AG08396 (cell line): ENCODE measurements at places on chromosomes 1 and 21.

GRCh38 chr21:29939104-29939923 lies 482 bp downstream of the GRIK1 start:
- DNase-seq, result peak; percentile 7

DNA sequence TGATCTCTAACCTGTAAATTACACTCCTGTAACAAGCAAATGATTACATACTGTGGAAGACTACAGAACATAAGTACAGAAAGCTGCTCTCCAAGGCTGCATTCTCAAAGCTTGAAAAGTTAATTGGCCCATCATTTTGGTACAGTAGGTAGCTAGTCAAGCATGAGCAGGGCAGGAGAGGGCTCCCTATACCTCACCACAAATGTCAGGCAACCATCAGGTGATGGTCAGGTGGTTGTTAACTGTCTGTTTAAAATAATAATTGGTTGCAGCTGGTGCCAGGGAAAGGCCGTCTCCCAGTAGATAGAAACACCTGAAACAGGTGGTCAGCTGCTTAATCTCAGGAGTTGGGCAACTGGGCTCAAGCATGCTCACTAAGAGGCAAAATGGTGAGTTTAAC lies 13.1 kb upstream of the SLC1A7 start:
- no peak for DNase-seq

DNA sequence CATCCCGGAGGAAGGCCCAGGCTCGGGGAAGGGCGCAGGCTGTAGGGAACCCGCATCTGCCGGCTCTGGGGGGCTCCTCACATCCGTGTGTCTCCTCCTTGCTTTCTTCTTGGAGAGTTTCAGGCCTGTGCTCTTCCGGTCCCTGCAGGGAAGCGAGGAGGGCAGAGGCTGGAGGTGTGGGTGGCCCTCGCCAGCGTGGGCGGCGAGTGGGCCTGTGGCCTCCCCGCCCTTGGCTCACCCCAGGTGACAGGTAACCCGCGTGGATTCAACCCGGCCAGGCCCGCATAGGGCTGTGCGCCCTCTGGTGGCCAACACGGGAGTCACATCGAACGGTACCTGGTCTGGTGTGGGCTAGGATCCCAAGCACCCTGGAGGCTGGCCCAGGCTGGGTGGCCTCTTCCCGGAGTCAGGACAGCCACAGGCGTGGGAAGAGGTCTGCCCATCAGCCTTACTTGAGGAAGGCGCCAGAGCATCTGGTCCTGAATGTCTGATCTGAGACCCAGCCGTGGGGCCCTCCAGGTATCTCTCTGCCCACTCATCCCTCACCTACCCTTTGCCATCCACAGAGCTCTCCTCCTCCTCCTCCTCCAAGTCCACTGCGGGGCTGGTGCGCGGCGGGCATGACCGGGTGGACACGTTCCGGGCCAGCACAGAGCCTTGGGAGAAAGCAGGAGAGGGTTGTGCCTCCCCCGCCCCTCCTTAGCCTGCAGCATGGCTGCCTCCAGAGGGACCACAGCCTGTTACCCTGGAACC lies 9.6 kb upstream of the TNFRSF25 start:
- DNase-seq, result peak; percentile 85

- peak; percentile 92 for DNase-seq
Measured at GRCh38 chr1:1122078-1122811, 6.4 kb upstream of the C1orf159 start.

- DNase-seq, result no peak
Measured at GRCh38 chr1:65490231-65491009, 70.0 kb downstream of the LEPR start.

DNA sequence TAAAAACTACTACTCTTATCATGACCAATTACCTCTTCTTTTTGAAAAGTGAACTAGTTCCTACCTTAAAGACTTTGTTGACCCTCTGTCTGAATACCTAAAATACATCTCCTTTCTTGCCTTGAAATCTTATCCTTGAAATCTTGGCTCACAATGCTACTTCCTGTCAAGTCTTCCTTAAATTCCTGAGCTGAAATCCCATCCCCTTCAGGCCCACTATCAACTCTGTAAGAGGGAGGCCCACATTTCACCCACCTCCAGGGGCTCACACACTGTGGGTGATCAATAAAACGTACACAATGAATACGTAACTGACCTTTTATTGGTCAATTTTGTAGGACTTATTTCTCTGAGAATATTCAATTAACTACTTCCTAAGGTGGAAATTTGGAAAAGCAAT lies 88.0 kb downstream of the APP start:
- DNase-seq, result no peak

- DNase-seq, result peak; percentile 61
Measured at GRCh38 chr1:25711555-25712298, 88.3 kb upstream of the SELENON start.

DNA sequence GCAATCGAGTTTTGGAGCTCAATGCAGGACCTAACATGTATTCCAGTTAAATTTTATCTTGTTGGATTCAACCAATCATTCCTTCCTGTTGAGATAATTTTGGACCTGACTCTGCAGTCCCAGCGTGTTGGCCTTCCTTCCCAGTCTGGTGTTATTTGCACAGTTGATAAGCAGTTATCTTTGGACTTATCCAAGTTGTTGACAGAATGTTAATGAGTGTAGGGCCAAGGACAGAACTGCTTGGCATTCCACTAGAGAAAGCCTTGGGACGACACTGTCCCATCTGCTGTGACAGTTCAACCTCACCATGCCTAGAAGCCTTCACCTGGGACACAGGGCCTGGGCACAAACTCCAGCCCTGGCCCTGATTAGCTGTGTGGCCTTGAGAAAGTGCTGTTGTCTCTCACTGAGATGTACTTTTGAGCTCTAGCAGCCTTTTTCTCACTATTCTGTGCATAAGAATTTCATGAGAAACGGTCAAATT lies 104.1 kb upstream of the SLC25A33 start:
- DNase-seq, result no peak

GRCh38 chr1:171834821-171835220 lies 6.5 kb upstream of the DNM3 start:
- DNase-seq, result no peak

GRCh38 chr1:51324251-51325010 lies 5.9 kb downstream of the TTC39A start:
- DNase-seq, result no peak

- no peak for DNase-seq
Measured at GRCh38 chr21:42439284-42440186, 35.8 kb downstream of the UBASH3A start.

- DNase-seq, result no peak
Measured at GRCh38 chr1:7608628-7609305, 162.3 kb upstream of the VAMP3 start.

GRCh38 chr1:33429856-33430691 lies 821 bp downstream of the PHC2 start:
- DNase-seq, result peak; percentile 79

- DNase-seq, result no peak
Measured at GRCh38 chr1:186325239-186325638, 49.8 kb downstream of the TPR start.

DNA sequence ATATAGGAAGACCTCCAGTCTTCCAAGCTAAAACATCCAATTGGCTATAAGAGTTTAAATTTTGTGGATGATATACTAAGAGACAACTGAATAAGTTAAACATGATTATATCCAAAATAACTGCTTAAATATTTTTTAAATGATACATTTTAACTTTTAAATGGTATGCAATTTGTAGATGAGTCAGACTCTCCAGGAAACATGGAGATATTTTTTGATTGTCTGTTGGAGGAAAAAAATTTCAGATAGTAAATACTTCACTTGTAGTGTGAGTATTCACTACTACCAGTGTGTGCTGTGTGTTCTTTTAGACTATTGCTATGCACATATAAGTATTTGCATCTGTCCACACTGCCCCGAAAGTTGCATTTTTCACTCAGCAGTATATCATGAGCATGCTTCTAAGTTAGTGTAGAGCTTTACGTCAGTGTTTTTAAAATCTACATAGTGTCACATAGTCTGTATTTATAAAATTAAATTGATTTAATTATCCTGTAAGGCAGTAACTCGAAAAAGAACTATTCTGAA lies 91.1 kb downstream of the USP25 start:
- no peak for DNase-seq

DNA sequence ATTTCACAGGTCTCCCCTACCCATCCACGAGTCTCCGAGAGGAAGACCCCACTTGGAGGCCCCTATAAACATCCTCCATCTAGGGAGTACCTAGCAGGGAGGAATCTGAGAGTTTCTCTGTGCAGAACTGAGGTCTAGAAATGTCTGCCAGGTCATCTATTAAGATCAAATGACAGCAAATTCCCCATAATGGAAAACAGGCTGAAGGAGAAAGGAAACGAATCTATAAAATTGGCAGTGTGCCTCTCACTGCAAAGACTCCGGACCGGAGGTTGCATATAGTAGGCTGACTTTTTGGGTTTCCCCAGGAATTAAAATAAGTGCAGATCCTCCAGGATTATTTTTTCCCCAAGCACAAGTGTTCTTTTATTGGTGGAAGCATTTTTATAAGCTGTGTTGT lies 57.7 kb downstream of the NMNAT2 start:
- no peak for DNase-seq

DNA sequence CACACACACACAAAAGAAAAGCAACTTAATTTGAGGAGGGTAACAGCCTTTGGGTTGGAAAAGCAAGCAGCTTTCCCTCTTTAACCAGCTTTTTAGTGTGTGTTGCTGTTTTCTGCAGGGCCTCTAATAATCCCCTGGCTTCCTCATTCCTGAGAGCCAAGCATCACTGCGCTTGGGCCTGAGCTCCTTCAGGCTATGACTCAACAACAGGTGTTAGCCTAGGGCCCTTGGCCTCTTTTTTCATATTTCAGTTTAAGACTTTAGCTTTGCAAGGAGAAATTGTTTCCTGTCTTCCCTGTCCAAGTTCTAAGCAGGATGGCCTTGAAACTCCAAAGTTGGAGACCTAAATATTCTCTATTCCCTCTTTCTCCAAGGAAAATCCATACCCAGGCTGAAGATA lies 26.2 kb upstream of the SNX27 start:
- peak; percentile 35 for DNase-seq

DNA sequence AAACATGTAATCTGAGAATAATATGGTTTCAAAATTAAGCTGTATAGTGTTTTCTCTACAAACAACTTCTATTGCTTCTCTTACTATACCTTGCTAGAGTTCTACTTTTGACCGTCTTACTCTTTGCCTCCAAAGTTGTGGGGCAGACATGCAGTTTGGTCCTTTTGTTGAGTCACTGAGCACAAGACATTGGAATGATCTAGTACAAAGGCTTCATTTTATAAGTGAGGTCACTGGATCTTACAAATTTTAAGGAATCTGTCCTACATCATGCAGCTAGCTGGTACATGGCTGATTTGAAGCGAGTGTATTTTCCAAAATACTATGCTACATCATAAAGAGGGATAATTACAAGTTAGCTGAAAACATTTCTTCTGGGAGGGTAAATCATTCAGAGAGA lies 28.8 kb downstream of the OR10J1 start:
- no peak for DNase-seq

DNA sequence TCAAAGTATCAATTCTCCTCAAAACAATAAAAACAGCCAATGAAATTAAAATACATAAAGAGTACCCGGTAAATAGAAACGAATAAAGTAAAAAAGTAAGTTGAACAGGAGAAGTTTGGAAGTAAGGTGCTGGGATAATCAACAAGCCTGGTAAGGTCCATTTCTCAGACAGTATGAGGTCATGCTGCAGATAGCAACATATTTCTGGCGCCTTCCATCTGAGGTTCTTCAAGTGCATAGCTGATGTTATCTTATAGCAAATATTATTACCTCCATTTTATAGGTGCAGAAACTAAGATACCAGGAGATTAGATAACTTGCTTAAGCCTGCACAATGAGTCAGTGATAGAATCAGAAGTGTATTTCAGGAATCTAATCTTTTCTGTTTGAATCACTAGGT lies 23.7 kb upstream of the CEP350 start:
- no peak for DNase-seq

- DNase-seq, result peak; percentile 62
Measured at GRCh38 chr1:1433804-1434130, 1.7 kb upstream of the VWA1 start.

DNA sequence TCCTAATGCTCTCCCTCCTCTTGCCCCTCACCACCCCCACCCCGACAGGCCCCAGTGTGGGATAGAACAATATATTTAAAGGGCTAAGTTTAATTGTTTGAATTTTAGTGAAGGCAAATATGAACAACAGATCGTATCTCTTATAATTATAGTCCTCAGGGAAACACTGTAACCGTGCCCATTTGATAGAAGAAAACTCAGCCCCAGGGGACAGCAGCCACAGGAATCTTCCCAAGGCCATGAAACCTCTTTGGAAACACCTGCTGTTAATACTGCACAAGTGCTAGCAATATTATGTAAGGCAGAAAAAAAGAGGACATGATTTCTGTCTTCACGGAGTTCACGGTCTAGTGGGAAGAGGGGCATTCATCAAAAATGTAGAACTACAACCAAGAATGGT lies 142.2 kb downstream of the URB2 start:
- no peak for DNase-seq

GRCh38 chr1:208731981-208732821 lies 488.0 kb upstream of the PLXNA2 start:
- DNase-seq, result no peak

- no peak for DNase-seq
Measured at GRCh38 chr1:154520333-154520732, 18.1 kb upstream of the SHE start.

- no peak for DNase-seq
Measured at GRCh38 chr1:31043631-31044030, 21.9 kb downstream of the PUM1 start.

DNA sequence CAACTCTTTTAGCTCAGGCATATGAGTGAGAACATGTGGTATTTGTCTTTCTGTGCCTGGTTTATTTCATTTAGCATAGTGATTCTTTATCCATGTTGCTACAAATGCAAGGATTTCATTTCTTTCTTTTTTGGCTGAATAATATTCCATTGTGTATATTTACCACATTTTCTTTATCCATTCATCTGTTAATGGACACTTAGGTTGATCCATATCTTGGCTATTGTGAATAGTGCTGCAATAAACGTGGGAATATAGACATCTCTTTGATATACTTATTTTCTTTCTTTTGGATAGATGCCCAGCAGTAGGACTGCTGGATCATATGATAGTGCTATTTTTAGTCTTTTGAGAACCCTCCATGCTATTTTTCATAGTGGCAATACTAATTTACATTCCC lies 30.8 kb downstream of the ASB17 start:
- DNase-seq, result no peak

DNA sequence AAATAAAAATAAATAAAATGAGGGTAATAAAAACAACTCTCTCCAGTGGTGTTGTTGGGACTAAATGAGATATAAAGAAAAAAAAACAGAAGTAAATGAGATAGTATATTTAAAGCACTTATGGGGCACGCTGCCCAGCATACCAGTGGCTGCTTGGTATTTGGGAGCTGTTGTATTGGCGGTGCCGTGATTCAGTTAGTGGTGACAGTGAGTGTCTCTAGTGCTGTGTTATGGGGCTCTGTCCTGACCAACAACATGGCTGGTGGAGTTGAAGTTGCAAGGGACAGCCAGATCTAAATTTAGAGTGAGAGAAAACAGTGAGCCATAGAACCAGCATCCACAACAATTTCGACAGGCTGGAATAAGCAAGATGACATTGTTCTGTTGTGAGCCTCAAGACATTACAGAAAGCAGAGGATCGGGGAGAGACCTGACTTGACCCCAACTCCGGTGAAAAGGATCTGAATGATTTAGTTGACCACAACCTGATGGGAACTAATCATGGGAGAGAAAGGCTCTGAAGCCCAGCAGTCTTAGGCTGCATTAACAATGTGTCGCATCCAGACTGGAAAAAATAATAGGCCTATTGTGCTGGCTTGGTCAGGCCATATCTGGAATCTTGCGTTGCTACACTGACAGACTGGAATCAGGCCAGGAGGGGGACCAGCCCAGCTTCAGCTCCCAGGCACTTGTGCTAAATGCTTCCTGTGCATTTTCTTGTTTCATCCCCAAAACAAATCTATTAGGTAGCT lies 2.4 kb upstream of the MFSD2A start:
- no peak for DNase-seq

GRCh38 chr1:42753070-42753469 lies 13.0 kb upstream of the CLDN19 start:
- DNase-seq, result peak; percentile 70
